HTR-8/SVneo (cell line): ENCODE measurements at places on chromosomes 1 and 21.

DNA sequence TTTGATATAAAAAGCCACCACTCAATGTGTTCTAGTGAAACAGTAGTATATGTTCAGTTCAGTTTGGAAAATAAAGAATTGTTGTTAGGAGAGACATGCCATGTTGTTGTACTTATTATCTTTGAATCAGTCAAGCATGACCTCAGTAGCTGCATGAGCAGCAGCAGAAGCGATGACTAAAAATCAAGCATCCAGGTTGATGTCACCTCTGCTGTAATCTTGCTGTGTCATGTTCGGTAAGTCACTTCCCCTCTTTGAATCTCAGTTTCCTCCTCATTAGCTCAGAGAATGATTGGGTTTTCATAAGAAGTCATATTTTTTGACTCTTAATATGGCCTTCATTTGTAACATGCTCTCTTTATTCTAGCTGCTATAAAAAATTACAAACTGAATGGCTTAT, 428.4 kb upstream of the B3GALT2 start:
- no peak for DNase-seq

GRCh38 chr1:234763367-234763766, 153.4 kb upstream of the IRF2BP2 start:
- DNase-seq: no peak

- DNase-seq: no peak
Measured at GRCh38 chr1:23433122-23433521, 8.6 kb upstream of the TCEA3 start.

- DNase-seq: no peak
Measured at GRCh38 chr1:170010443-170010842, 64.1 kb downstream of the KIFAP3 start.

DNA sequence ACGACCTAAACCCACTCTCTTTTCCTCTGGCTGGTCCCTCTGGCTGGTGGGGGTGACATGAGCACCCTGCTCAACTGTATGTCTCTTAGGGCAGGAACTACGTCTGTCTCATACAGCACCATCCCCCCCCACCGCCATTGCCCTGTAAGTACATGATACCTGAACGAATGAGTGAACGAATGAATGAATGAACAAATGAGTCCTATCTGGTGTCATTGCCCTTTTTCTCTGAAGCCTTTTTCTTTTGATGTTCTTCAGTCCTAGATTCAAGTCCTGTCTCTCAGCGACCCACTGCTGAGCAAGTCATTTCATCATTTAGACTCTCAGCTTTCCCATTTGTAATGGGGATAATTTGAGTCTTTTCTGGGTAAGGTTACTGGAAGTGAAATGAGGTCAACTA, 10.8 kb downstream of the MATN1 start:
- DNase-seq: no peak

DNA sequence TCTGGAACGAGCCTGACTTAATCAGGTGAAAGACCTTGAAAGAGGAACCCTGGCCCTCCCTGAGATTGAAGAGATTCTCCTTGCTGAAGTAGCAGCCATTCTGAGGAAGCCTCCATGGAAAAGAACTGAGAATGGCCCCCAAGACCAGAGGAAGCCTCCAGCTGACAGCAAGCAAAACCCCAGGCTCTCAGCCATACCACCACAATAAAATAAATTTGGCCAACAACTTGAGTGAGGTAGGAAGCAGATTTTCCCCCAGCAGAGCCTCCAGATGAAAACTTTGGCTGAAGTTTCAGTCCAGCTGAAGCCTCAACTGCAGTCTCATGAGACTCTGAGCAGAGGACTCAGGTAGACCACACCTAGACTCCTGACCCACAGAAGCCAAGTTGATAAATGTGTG, 34.0 kb upstream of the SLAMF9 start:
- DNase-seq: no peak

DNA sequence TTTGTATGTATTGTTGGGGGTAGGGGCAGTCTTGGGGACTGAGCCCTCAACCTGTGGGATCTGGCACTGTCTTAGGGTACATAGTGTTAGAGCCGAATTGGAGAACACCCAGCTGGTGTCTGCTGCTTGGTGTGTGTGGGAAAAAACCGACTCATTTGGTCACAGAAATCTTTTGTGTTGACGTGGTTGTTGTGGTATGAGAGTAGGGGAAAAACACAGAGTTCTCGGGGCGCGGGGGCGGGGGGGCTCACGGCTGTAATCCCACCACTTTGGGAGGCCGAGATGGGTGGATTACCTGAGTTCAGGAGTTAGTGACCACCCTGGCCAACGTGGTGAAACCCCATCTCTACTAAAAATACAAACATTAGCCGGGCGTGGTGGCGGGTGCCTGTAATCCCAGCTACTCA, 15.3 kb upstream of the SRSF10 start:
- no peak for DNase-seq

GRCh38 chr1:87129038-87129437, 199.6 kb upstream of the LMO4 start:
- DNase-seq: no peak
